Iris pigment epithelial cell (primary cell): ENCODE measurements at places on chromosomes 16 and 17.

GRCh38 chr17:2259769-2260536 is 43.6 kb downstream of the SMG6 start:
- DNase-seq, result peak; percentile 87

DNA sequence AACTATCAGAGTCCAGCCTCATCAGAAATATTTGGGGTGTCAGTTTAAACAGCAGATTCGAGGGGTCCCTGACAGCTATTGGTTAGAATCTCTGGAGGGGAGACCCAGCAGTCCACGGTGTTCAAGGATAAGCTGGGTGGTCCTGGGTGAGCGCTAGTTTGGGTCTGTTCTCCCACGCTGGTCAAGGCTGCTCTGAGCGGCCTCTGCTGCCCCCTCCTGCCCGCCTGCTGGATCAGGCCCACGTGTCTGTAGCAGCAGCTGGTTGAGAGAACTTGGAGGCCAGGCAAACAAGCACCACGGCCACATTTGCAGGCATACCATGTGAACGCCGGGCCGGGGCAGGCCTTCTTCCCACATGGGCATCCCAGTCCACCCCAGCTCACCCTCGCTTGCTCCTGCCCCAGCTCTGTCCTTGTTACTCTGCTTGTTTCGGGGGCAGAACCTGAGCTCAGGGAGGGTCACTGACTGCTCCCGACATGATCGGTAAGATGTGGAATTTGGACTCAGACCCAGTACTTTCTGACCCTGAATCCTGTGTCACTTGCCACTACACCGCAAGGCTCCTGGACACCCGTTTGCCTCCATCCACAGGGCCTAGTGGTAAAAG is 7.4 kb downstream of the FOXF1 start:
- peak; percentile 84 for DNase-seq

GRCh38 chr17:77593081-77593480 is 365.4 kb upstream of the TNRC6C start:
- no peak for DNase-seq

DNA sequence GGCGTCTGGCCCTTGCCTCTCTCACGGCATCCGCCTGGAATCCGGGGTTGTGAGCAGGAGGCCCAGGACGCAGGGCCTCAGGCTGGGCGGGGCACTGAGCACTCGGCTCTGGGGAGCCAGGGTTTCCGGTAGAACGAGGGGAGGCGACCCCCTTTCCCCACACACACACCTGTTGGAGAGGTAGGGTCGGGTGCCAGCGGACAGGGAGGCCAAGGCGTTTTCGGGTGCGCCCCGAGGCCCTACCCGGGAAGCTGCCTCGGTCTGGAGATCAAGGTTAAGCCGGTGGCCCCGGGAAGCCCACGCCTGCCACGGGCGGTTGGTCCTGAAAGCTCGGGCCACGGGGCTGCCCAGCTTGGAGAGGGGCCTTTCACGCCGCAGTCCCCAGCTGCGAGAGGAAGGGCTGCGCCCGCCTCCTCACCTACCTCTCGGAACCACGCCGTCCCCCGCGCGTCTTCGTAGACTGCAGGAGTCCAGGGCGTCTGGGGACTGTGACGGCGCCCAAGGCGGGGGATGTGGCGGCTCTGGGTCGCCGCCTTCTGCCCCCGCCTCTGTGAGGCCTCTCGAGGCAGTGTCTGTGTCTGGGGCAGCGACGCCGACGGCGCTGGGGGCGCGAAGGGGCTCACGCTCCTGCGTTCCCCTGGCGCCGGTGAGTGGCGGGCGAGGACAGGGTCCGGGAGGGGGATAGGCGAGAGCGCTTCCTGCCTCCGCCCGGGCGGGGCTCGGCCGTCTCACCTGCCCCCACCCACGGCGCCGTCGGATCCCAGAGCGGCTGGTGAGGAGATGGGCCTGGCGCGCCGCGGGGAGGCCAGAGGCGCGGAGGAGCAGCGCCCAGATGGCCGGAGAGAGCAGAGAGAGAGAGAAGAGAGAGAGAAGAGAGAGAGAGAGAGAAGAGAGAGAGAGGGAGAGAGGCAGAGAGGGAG is 20.3 kb upstream of the HOXB9 start:
- DNase-seq, result no peak

- DNase-seq, result no peak
Observed at GRCh38 chr16:50596762-50597450, 48.7 kb downstream of the NKD1 start.

- peak; percentile 10 for DNase-seq
Observed at GRCh38 chr16:72162105-72162692, 9.8 kb downstream of the PMFBP1 start.

GRCh38 chr17:33904476-33904875 is 350.6 kb upstream of the CCL2 start:
- no peak for DNase-seq

DNA sequence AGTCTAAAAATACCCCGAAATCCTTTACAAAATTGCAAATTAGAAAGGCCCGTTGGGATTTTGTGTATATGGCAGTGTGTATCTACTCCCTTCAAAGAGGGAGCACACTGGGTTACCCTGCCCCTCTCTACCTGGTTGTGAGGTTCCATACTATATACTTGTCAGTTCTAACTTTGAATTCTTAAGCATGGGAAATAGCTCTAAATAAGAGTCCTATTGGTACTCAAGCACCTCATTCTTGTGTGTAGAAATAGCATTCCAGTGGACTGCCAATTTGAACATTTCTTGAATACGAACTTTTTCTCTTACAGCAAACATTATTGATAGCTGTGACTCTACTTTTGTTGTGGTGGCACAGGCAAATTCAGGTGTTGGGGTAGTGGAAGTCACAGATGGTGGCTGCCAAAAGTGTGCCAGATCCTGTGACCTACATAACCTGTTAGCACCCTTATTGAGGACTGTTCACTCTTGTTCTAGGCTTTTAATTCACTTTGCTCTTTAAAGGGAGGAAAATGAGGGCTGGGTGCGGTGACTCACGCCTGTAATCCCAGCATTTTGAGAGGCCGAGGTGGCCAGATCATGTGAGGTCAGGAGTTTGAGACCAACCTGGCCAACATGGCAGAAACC is 16.1 kb downstream of the ESRP2 start:
- DNase-seq, result no peak

DNA sequence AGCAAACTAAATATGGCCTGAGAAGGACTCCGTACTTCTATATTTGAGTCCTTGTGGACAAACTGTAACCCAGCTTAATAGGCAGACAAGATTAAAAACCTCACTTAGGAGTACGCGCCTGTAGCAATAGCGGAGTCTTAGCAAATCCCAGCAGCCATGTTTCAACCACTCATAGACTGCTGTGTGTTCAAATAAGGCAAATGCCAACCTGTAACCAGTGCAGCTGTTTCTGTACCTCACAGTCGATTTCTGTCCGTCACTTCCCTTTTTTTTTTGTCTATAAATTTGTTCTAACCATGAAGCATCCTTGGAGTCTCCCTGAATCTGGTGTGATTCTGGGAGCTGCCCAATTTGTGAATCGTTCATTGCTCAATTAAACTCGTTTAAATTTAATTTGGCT is 30.2 kb downstream of the TANC2 start:
- DNase-seq, result no peak

DNA sequence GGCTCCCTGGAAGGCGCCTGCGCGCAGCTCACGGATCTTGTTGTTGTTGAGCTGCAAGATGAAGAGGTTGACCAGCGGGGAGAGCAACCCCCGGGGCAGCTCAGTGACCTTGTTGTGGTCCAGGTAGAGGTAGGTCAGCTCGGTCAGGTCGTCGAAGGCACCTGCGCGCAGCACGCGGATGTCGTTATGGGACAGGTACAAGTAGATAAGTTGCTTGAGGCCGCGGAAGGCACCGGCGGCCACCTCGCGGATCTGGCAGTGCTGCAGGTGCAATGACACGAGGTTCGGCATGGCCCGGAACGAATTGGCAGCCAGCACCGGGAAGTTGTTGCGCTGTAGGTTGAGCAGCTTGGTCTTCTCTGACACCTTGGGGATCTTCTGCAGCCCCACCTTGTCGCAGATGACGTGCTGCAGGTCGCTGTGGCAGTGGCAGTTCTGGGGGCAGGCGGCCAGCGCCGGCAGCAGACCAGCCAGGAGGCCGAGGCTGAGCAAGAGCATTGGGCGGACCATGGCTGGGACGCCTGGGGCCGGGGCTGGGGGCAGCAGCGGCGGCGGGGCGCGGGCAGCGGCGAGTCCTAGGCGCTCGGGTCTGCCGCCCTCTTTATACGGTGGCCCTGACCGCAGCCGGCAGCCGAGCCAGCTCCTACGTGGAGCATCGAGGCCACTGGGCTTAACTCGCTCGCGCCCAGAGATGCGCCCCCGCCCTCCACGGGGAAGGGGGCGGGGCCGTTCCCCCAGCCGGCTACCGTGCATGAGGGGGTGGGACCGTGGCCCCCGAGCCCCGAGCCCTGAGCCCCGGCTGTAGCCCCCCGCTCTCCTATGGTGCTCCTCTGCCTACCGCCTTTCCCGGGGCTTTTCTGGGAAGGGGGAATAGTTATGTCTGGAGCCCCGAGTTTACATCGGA is at the start of gene CHAD:
Gene CHAD (minus strand): TSS at position 577 of the 904 bp plus-strand sequence. CDS start 67 bp downstream, at position 510.
- DNase-seq, result peak; percentile 11

GRCh38 chr17:52106638-52107261 is 51.8 kb downstream of the CA10 start:
- DNase-seq, result peak; percentile 15

DNA sequence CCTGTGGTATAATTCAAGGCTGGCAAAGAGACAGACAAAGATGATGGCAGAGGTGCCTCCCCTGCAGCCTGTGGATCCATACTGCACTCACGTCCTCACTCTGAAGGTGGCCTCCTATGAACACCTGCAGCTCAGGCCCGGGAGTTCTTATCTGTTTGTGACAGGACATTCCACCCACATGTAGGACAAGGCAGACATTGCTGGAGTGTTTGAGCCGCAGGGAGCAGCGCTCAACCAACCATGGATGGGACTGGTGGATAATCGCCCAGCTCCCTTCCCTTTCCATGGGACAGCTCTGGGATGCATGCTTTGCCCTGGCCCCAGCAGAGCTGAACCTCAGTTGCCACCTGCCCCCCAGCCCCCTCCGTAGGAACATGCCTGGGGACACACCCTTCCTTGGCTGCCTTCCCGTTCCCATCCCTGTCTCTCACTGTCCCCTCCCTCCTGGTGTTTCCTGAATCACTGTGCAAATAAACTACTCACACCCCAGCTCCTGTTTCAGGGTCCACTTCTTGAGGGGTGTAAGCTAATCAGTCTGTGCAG is 22.2 kb downstream of the ITPRIPL2 start:
- no peak for DNase-seq

GRCh38 chr17:61463316-61464129 is 11.3 kb downstream of the TBX4 start:
- DNase-seq, result no peak

GRCh38 chr16:19071811-19072777 is 4.7 kb downstream of the COQ7 start:
- DNase-seq, result peak; percentile 64

DNA sequence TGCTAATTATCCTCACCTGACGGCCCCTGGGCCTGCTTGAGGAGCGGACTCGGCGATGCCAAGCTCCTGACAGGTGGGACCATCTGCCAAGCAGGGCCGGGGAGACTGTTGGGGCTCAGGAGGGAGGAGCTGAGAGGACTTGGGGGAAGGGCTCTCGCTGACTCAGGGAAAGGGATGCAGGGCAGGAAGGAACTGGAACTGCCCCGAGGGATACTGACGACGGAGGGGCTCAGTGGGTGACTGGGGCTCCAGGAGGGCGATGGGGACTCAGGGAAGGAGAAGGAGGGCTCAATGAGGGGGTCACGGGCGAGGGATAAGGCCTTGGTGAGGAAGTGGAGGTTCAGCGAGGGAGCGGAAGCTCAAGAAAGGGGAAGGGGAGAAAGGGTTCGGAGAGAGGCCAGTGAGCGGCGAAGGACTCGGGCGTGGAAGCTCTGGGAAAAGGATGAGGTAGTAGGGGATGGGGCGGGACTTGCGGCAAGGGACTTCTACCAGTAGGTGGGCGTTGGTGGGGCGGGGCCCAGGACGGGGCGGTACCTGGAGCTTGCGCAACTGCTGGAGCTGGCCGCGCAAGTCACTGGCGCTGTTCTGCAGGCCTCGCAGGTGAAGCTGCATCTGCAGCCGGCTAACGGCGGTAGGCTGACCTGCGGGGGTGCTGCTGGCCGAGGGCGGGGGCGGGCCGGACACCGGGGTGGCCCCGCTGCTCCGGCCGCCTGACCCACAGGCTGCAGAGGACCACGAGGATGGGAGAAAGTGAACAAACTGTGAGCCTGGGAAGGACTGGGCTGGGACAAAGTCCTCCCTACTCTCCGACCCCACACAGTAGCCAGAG is 46.5 kb downstream of the SRCIN1 start:
- peak; percentile 74 for DNase-seq

GRCh38 chr17:74454197-74455024 is 12.0 kb upstream of the CD300A start:
- peak; percentile 70 for DNase-seq

- peak; percentile 77 for DNase-seq
Observed at GRCh38 chr17:1709971-1710806, at the start of gene TLCD2. Gene TLCD2 (minus strand): TSS chr17:1710377. CDS start chr17:1710242, 135 bp downstream.

- no peak for DNase-seq
Observed at GRCh38 chr16:11300560-11300892, 19.4 kb upstream of the PRM1 start.
